GM12864 (cell line): ENCODE measurements at places on chromosomes 6 and 20.
A peak's percentile ranks its signal among the peaks of the same experiment; 100 is the strongest.

DNA sequence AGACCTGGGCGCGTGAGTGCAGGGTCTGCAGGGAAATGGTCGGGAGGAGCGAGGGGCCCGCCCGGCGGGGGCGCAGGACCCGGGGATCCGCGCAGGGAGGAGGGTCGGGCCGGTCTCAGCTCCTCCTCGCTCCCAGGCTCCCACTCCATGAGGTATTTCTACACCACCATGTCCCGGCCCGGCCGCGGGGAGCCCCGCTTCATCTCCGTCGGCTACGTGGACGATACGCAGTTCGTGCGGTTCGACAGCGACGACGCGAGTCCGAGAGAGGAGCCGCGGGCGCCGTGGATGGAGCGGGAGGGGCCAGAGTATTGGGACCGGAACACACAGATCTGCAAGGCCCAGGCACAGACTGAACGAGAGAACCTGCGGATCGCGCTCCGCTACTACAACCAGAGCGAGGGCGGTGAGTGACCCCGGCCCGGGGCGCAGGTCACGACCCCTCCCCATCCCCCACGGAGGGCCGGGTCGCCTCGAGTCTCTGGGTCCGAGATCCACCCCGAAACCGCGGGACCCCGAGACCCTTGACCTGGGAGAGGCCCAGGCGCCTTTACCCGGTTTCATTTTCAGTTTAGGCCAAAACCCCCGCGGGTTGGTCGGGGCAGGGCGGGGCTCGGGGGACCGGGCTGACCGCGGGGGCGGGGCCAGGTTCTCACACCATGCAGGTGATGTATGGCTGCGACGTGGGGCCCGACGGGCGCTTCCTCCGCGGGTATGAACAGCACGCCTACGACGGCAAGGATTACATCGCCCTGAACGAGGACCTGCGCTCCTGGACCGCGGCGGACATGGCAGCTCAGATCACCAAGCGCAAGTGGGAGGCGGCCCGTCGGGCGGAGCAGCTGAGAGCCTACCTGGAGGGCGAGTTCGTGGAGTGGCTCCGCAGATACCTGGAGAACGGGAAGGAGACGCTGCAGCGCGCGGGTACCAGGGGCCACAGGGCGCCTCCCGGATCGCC lies 54.2 kb upstream of the HLA-A start:
- peak; percentile 21 for DNase-seq

DNA sequence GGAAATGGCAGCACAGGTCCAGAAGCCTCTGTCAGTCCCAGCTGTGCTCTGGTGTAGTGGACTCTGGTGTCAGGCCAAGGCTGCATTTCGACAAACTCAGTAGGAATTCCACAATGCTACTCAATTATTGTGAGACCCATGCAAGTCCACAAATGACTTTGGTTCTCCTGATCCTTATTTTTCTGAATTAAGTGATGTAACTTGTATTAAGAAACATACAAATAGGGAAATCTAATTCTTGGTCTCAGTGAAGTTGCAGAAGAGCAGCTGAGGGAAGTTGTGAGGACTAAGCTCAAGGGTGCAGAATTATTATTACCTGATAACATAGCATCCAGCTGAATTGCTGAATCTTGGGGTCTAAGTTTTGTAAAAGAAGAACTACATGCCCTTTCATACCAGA lies 116.8 kb downstream of the MAFB start:
- no peak for DNase-seq

DNA sequence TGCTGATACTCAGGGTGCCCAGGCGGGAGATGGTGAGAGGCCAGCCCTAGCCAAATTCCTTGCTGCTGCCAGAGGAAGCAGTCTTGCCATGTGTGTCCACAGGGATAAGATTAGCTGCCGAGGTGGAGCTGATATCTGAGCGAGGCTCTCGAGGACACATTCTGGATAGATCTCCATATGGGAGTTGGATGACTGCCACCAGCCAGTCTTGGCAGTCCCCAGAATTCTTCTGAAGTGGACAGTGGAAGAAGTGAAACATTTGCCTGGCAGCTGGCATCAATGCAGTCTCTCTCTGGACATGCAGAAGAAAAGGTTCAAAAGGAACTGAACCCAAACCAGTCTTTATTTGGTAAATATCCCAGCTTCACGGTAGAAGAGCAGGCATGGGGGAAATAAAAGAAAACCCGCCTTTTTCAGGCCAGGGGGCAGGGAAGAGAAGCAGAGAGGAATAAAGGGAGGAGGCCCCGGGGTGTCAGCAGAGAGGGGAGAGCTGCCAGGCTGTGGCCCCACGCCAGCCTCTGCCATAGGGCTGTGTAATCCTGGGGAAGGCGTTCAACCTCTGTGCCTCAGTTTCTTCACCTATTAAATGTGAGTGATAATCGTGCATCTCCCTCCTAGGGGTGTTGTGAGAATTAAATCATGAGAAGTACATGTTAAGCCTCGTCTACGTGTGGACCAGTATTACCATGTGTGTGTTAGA lies 3.7 kb upstream of the FUCA2 start:
- no peak for DNase-seq

- no peak for DNase-seq
These were observed 21.4 kb upstream of the SMOC2 start for GRCh38 chr6:168419569-168419968.

DNA sequence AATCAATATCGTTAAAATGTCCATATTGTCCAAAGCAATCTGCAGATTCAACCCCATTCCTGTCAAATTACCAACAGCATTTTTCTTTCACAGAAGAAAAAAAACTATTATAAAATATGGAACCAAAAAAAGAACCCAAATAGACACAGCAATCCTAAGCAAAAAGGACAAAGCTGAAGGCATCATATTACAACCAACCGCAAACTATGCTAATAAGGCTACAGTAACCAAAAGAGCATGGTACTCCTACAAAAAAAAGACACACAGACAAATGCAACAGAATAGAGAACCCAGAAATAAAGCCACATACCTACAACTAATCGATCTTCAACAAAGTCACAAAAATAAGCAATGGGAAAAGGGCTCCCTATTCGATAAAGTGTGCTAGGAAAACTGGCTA lies 49.2 kb downstream of the RNGTT start:
- no peak for DNase-seq

DNA sequence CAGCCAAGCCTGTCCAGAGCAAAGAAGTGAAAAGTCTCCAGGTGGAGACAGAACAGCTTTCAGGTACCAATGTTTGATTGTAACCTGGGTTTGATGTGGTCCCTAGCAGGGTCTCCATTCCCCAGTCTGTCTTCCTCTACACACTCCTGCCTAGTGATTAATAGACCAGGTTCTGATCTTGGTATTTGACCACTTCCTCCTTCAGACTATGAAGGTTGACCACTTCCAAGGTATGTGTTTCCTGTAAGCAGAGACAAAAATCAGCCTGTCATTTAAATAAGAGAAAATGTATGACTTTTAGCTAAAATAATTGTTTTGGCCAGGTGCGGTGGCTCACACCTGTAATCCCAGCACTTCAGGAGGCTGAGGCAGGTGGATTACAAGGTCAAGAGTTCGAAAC lies 41.8 kb upstream of the TOP1 start:
- no peak for DNase-seq

DNA sequence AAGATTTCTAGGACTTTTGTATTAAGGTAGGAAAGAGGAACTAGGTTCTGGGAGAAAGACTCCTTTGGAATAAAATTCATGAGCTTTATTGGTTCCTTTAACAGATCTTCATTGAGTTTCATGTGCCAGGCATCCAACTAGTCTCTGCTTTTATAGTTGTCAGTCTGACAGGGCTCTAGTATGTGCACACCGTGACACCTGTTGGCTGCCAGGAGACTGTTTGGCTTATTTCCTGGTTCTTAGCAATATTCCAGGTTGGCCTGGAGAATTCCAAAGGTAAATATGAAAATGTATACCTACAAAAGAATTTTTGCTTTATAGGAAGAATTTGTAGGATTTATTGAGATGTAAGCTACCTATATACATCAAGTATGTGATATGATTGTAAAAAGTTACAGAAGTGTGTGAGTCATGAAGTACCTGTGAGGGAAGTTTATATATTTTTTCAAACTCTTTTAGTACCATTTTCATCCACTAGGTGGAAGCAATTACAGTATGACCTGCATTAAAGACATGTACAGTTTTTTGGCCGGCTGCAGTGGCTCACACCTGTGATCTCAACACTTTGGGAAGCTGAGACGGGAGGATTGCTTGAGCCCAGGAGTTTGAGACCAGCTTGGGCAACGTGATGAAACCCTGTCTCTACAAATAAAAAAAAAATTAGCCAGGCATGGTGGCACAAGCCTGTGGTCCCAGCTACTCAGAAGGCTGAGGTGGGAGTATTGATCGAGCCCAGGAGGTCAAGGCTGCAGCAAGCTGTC lies 35.2 kb downstream of the NDUFAF5 start:
- DNase-seq, result peak; percentile 25

DNA sequence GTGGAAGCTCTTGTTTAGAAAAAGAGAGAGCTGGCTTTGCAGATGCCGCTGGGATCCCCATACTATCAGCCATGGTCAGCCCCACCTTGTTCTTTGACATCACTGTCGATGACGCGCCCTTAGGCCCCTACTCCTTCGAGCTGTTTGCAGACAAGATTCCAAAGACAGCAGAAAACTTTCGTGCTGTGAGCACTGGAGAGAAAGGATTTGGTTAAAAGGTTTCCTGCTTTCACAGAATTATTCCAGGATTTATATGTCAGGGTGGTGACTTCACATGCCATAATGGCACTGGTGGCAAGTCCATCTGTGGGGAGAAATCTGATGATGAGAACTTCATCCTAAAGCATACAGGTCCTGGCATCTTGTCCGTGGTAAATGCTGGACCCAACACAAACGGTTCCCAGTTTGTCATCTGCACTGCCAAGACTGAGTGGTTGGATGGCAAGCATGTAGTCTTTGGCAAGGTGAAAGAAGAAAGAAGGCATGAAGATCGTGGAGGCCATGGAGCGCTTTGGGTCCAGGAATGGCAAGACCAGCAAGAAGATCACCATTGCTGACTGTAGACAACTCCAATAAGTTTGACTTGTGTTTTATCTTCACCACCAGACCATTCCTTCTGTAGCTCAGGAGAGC lies 2.4 kb upstream of the BLCAP start:
- DNase-seq, result no peak

DNA sequence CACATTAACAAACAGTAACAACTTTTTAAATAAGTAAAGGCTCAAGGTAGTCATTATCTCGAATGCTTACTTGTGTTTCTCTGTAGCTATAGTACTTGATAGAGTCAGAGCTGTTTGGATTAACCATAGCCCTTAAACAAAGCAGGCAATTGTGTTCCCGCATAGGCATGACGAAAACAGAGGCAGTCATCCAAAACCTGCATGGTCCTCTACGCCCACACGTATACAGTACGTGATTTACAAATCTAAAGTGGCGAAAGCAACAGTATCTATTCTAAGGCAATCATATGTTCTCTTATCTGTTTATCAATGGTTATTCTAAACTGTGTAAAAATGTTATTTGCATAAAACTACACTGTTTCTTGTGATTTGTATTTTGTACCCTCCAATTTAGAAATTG lies 31.8 kb downstream of the HFE start:
- no peak for DNase-seq

DNA sequence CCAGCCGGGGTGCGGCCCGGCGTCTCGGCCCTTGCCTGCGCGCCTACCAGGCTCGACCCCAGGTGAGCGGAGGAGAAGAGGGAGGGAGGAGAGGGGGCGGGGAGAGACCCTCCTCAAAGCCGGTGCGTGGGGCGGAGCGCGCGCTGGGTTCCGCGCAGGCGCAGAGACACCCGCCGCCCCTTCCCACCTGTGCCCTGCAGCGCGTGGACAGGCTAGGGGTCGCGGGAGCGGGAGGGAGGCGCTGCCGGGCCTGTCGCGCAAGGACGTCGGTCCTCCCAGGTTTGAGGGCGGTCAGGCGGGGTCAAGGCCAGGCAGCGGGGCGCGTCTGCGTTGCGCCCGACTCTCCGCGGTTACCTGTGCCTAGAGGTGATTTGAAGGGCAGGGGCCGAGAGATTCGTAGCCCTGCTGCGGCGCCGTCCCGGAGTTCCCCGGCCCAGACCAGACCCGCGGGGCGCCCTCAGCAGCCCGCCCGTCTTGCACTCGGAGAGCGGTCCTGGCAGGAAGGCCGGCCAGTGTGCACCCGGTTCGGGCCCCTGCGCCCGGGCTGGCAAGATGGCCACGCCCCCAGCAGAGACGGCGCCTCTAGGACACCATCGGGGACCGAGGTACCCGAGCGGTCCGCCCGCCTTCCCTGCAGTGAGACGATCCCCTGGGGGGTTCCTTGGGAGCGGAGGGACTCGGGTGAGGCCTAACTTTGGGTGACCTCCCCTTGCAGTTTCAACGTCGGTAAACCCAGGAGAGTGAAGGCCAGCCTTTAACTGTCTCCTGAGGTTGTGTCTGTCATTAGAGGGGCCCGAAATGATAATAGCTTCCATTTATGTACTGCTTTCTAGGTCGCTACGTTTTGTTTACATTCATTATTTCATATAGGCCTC lies 546 bp downstream of the C6orf136 start:
- no peak for DNase-seq

- no peak for DNase-seq
These were observed 80.6 kb downstream of the IRAK1BP1 start for GRCh38 chr6:78947962-78948361.

DNA sequence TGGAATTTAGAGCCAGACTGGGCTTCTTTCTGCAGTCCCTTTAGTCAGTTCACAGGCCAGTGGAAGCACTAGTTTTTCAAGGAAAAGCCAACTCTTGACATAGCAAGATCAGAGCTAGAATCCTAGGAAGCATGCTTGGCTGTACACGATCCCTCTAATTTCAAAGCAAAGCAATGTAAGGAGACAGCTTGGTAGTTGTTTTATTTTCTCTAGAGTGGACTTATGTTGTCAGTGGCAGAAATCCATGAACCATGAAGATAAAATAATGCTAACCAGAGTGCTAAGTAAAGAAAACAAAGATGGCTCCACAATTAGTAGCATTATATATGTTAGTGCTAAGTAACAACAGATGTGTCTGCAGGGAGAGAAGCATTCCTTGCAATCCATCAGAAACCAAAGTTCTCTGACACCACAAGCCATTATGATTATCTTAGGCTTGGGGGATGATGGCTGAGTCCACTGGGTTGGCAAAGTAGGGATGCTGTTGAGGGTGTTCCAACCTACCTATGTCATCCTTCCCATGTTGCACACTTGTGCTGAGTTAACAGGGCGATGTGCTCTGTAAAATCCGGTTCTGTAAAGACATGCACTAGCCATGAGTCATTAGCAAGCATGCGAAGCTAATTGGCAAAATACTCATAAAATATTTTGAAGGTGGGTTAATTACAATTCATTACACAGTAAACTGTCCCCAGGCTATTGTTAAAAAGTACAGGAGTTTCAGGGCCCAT lies 115.2 kb downstream of the BMP2 start:
- DNase-seq, result no peak

DNA sequence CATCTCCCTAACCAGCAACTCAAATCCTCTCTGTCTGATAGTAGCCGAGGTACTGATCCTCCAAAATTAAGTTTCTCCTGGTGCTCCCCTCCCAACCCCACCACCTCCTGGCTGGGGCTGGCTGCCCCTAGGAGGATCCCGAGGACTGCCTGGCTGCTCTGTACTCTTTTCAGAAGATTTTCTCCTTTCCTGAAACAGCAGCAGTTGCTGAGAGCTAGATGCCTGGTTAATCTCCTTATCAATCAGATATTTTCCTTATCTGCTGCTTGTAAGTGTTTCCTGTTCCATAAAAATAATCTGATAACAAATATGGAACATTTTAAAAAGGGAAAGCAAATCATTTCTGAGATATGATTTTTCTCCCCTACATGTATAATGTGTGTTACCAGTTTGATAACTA lies 52.8 kb downstream of the ZMYND8 start:
- no peak for DNase-seq
